Cortex of kidney (tissue), 1 donor: ENCODE measurements at places on chromosomes 13 and 19.
A peak's percentile ranks its signal among the peaks of the same experiment; 100 is the strongest.

- no peak for DNase-seq
Measured at GRCh38 chr13:71618159-71618558, 248.8 kb downstream of the DACH1 start.

DNA sequence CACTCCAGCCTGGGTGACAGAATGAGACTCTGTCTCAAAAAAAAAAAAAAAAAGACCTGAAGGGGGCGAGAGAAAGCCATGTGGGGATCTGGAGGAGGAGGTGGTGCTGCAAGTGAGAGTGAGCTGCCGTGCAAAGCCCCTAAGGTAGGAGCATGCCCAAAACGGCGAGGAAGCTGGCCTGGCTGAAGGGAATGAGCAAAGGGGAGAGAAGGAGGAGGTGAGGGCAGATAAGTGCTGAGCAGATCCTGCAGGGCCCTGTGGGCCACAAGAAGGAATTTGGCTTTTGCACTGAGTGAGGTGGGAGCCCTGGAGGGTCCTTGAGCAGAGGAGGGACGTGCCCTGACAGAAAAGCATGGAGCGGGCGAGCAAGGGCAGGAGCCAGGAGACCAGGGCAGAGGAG, 19.4 kb upstream of the ADGRE5 start:
- no peak for DNase-seq

DNA sequence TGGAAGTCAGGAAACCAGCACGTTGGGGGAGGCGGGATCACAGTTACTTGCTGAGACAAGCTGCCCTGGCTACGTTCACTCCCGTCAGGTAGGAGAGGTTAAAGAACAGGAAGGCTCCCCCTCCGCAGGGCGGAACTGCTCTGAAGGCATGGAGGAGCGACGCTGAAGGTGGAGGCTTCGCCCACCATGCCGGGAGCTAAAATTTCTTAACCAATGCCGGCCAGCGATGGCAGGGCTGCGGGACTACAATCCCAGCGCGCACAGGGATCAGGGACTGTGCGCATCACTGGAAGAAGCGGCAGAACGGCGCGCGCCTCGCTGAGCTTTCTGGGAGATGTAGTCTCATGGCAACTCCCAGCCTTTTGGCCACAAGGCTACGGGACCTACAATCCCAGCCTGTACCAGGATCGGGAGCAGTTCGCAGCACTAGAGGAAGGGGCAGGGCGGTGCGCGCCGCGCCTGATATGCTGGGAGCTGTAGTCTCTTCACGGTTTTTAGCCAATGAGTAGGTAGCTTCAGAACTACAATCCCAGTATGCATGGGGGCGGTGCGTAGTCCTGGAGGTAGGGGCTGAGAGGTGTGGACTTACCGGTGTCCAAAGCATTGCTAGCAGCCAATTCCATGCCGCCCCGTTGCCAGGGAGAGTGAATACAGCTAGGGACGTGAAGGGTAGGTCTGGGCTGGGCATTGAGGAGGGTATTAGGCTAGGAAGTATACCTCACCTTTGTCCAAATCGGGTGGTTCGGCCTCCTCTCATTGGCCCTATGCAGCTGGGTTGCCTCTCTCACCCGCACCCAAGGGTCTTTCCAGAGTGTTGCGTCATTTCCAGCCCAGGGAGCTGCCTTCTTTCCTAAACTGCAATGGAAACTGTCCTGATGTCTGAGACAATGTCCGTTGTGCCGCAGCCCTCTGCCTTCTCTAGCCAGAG, 12.8 kb upstream of the ZNF682 start:
- DNase-seq: peak; percentile 39

DNA sequence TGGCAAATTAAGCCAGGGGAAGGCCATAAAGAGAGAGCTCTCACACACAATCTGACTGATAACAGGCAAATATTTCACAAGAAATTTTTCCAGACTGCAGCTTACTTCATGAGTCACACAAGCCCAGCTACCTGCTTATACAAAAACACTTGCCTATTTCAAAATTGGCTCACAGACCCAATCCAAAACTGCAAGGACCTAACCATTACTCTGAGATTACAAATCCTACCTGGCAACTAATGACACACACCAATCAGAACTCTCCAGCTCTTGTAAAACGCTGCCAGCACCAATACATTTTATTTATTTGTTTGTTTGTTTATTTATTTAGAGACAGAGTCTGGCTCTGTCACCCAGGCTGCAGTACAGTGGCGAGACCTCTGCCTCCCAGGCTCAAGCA, 18.1 kb upstream of the ZFP82 start:
- DNase-seq: no peak

- no peak for DNase-seq
Measured at GRCh38 chr13:73351730-73352129, 292.9 kb downstream of the KLF5 start.

- DNase-seq: no peak
Measured at GRCh38 chr19:37905946-37906868, at the start of gene WDR87. Gene WDR87, minus strand, starts transcription at chr19:37906594. Its CDS starts 8,355 bp downstream, at chr19:37898239.

- DNase-seq: no peak
Measured at GRCh38 chr19:6678690-6679109, 8.7 kb upstream of the TNFSF14 start.

- no peak for DNase-seq
Measured at GRCh38 chr13:22499919-22500318, 680.9 kb upstream of the SGCG start.

- DNase-seq: no peak
Measured at GRCh38 chr13:79405501-79405830, 589 bp downstream of the RBM26 start.

DNA sequence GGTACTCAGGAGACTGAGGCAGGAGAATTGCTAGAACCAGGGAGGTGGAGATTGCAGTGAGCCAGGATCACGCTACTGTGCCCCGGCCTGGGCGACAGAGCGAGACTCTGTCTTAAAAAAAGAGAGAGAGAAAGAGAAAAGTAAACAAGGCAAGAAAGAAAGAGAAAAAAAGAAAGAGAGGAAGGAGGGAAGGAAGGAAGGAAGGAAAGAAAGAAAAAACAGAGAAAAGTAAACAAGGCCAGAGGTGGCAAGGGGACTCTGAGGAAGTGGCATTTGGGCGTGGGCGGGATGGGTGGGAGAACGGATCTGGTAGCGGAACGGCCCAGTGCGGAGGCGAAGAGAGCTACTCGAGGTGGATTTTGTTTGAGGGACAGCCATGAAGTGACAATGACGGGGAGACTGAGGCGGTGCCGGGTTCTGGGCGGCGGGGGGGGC, 7.5 kb upstream of the ARRDC2 start:
- no peak for DNase-seq

DNA sequence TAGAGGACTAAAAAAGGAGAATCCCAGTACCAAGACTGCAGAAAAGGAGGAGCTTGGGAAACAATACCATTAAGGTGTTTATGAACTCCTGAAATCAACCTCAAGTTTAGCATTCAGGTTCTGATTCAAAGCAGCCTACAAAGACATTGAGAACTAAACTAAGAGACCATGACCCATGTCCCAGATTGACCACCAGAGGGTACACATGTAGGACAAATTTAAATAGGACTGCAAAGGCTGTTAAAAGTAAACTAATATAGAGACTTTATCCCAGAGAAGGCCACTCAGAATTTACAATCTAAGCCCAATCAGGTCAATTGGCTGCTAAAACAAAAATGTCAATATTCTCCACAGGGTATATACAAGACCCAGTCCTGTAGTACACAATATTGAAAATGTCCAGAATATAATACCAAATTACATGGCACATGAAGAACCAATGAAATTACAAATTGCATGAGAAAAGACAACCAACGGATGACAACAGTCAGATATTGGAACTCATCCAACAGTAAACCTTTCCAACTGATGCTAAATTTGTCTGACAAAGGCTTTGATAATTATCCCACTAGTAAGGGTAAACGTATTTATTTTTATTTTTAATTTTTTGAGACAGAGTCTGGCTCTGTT, 682.4 kb downstream of the UQCRFS1 start:
- DNase-seq: no peak

GRCh38 chr19:57587529-57587928, 3.6 kb downstream of the ZIK1 start:
- no peak for DNase-seq

DNA sequence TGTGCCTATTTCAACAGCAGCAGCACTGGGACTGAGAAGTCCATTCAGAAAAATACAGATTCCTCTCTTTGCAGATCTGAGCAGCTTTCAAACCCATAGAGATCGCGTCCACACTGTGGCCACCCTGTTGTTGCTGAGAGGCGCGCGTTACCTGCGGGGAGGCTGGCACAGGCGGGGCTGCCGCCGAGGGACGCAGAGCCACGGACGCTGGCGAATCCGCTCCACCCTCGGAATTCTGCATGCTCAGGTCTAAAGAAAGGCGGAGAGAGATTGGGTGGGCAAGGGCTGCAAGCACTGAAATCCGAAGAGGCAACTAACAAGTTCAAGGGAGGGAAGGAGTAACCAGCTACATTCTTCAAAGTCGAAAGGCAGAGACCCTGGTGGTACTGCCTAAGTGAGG, 63.0 kb downstream of the RFX2 start:
- no peak for DNase-seq

DNA sequence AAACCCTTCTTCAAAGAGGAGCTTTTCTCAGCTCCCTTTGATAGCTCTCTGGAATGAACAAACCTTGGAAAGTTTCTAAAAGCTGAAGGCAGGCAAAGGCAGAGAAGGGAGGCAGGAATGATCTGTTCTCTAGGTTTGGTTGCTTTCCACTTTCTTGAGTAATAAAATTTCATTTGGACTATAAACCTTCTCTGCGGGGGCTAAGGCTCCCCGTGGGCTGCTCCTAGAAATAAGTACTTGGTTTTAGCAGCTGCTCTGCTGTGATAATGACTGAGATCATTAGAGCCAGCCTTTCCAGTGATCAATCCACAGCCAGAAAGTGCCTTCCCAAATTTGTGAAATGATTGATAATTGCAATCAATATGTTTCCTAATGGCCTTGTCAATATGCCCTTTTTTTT, 183.8 kb upstream of the HTR2A start:
- no peak for DNase-seq

DNA sequence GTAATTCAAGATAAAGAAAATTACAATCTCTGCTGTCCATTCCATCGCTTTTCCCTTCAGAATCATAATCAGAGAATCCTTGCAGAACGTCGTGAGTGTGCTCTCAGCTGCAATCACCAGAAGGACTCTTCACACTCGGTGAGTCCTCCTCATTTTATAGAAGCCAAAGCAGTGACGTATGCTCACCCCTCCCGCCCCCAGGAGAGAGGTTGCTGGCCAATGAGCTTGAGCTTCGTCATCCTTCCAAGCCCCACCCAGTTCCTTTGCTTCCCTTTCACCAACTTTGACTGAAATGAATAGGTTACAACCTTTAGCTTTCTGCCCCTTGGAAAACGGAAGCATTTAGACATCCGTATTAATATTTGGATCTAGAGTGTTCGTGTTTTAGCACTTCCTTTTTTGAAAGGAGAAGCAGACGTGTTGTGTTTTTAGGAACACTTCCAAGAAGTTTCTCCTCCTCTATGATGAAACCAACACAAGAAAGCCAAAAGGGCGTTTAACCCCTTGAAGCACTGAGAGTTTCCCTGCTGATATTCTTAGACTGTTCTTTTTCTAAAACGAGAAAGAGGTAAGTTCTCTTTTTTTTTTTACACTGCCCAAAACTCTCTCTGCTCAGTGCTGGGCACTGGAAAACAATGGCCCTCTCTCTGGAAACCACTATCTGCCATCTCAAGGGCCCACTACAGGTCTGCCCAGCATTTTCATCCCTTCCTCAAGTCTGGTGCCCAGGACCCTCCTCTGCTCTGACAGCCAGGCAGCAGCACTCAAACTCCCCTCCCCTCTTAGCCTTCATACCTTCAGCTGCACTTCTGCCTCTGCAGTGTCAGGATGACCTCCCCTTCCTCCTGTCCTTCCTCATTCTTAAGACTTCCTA, 44.3 kb upstream of the CEACAM21 start:
- DNase-seq: no peak

DNA sequence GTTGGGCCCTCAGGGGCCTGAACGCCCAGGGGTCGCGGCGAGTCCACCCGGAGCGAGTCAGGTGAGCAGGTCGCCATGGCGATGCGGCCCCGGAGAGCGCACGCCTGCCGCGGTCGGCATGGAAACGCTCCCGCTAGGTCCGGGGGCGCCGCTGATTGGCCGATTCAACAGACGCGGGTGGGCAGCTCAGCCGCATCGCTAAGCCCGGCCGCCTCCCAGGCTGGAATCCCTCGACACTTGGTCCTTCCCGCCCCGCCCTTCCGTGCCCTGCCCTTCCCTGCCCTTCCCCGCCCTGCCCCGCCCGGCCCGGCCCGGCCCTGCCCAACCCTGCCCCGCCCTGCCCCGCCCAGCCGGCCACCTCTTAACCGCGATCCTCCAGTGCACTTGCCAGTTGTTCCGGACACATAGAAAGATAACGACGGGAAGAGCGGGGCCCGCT, at the start of gene CCNA1:
CCNA1 (plus strand) TSS at position 390 of the 439 bp plus-strand sequence. CDS start 562 bp downstream, outside the sequence.
- no peak for DNase-seq

DNA sequence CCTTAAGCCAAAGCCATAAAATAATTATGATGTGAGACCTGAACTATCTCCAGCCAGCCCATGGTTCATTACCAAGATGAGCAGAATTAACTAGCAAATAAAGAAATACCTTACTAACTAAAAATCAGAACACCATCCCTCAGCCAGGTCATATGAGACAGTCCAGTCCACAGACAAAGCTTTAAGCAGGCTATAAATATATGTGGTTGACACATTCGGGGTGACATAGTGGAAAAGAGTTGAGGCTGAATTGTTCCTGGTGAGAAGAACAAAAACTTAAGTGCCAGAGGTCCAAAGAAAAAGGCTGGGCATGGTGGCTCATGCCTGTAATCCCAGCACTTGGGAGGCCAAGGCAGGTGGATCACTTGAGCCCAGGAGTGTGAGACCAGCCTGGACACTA, 30.9 kb downstream of the ENOX1 start:
- DNase-seq: no peak

DNA sequence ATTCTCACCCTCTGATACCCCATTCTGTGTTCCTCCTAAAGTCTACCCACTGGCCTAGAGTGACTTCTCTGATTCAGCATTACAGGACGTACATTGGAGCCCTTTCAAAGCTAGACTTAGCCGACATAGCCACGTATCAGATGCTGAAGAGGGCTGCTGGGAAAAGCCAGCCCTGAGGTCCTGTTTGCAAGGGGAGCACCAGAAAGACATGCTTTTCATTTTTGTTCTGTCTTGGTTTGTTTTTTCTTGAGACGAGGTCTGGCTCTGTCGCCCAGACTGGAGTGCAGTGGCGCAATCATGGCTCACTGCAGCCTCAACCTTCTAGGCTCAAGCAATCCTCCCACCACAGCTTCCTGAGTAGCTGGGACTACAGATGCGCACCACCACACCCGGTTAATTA, 6.3 kb upstream of the ZSWIM4 start:
- no peak for DNase-seq

DNA sequence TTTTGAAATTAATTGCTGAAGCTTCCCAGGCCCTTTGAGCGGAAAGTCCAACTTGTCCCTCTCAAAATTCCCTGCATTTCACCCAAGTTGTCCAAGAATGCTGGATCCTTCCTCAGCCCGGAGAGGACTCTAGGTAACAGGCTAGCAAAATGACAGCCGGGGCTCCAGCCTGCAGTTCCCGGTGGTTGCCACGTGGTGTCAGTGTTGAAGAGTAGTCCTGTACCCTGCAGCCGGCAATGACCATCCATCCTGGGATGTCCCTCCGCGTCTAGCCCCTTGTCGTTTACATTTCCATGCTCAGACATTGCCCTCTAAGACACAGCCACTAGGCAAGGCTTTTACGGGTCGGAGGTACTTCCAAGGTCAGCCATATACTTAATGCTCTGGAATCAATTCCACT, 31.4 kb upstream of the MTIF3 start:
- no peak for DNase-seq

GRCh38 chr19:19327672-19328071, 7.0 kb downstream of the MAU2 start:
- no peak for DNase-seq

GRCh38 chr13:24540236-24541126, 27.9 kb upstream of the PARP4 start:
- no peak for DNase-seq
